Activated CD8-positive, alpha-beta memory T cell treated with anti-CD3 and anti-CD28 coated beads for 4 hours (primary cell): ENCODE measurements at places on chromosomes 5 and 9.

DNA sequence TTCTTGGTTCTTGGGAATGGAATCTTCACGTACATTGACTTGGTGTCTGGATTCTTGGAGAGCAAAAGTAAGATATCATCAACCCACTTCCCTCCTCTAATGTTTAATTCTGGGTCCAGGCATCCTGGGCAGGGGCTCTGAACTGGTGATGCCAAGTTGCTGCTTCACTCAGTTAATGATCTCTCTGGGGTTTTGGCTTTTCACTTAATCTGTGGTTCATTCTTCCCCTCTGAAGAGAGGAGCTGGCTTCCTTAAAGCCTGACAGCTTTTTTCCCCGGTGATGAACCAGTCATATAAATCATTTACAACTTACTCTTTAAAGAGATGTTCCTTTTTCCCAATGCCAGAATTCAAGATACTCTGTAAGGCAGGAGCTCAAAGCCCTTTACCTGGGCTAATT, 65.9 kb downstream of the ARHGAP26 start:
- DNase-seq, result no peak

DNA sequence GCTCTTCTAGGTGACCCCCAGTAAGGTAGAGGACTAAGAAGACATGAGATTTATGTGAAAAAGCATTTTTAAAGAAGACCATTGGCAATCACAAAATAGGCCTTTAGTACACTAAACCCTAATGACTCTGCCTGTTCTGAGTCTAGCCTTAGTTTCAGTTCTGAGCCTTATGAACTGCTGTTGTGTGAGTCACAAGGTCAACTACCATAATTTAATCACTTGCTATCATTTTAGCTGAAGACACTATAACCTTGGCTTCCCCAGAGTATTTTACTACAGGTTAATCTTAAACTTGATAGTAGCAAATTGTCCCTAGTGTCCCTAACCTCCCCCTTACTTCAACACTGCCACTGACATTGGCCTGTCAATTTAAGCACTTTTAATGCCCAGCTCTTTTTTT, 34.4 kb downstream of the APC start:
- DNase-seq, result no peak

DNA sequence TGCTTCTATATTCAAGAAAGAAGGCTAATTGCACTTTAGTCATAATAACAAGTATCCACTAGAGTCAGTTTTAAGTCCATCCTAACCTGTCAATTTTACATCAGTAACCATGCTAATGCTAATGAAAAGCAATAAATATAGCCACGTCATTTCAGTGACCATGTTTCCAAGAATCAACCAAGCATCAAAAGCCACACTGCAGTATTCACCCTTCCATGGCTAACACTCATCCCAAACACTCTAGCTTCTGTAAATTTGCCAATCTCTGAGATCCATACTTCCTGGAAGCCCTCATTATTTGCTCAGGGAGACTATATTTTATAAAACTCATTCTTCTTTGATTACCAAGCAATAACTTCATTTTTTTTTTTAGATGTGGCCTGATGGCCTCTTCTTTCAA, 712.0 kb downstream of the CETN3 start:
- no peak for DNase-seq

GRCh38 chr9:93364734-93365426, 86.6 kb upstream of the FAM120A start:
- no peak for DNase-seq

GRCh38 chr9:79765466-79765865, 193.7 kb downstream of the TLE4 start:
- DNase-seq, result no peak

GRCh38 chr5:173812811-173813550, 75.2 kb upstream of the CPEB4 start:
- DNase-seq, result no peak

GRCh38 chr5:76413746-76414145, 10.7 kb downstream of the IQGAP2 start:
- no peak for DNase-seq

GRCh38 chr9:118554987-118555386, 814.2 kb downstream of the BRINP1 start:
- no peak for DNase-seq

GRCh38 chr5:171477101-171477500, 57.7 kb downstream of the FGF18 start:
- DNase-seq, result no peak
